Caco-2 (cell line): ENCODE measurements at places on chromosomes 5 and 9.
A peak's percentile ranks its signal among the peaks of the same experiment; 100 is the strongest.

DNA sequence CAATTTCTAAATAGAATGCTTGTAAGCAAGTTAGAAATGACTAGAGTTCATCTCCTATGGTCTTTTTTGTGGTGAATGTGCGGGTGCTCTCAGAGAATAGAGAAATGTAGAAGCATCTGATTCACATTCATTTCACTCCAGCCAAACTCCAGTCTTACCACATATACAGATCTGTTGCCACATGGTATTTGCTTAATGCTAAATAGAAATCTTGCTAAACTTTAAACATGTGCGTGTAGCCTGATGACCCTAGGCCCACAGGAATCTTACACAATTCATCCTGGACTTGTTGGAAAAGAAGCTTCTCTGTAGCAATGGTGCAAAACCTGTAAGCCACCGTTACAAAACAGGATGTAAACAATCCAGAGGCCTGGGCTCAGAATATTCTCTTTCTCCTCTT lies 135.2 kb downstream of the PCSK1 start:
- DNase-seq: peak; percentile 24

GRCh38 chr5:1789834-1790471 lies 9.7 kb downstream of the MRPL36 start:
- no peak for DNase-seq

- no peak for DNase-seq
Observed at GRCh38 chr5:93476251-93476742, 104.7 kb downstream of the NR2F1-AS1 start.

DNA sequence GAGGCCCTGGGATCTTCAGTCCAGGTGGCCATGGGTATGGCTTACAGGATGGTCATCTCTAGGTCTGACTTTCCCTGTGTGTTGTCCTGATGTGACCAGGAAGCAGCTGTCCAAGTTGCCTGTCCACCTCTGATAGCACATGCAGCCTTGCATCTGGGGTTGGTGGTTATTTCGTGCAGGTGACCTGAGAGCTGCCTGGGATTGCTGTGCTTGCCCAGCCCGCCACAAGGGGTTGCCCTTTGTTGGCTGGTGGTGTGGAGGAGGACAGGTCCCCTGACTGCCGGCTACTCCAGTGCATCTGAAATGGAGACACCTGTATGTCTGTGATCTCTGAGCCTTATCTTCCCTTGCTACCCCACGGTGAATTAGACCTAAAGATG lies 212.6 kb downstream of the ARHGAP26 start:
- DNase-seq: peak; percentile 44

DNA sequence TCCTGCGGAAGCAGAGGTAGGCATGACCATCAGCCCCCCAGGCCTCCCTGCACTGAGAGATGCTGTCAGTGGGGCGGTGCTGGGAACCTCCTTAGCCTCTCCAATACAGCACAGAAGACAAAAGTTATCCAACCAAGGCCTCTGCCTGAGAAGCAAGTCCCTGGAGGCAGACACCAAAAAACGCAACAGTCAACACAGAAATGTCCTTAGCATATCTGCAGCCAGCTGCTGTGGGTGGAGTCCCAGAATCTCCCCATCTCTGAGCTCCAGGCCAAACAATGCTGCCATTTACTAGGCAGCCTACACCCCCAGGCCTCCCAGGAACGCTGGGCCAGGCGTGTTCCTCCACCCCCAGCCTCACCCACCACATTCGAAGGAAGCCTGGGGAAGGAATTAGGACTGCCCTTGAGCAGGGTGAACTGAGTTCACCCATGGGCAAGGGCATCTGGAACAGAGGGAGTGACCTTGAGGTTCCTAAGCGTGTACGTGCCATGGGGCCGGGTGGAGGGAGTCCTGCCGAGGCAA lies 43.7 kb downstream of the STK10 start:
- DNase-seq: peak; percentile 47

GRCh38 chr9:3434594-3434993 lies 91.2 kb downstream of the RFX3 start:
- no peak for DNase-seq

GRCh38 chr9:92725266-92725545 lies 39.4 kb downstream of the BICD2 start:
- DNase-seq: no peak

DNA sequence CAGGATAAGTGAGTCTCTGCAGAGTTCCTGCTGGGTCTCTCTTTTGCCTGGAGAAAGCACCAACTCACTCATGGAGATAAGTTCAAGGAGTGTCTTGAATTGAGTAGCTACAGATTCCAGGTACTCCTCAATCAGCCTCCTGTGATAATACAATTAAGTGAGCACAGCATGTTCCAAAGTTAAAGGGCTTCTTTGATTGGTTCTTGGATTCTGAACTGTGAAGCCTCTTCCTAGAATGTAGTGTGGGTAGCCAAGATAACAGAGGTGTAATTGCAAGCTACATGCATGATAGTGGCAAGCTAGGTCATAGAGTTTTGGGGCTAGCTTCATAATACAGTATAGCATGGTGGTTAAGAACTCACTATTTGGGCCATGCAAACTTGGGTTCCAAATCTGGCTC lies 23.2 kb upstream of the CARNMT1 start:
- no peak for DNase-seq

GRCh38 chr9:6409811-6410210 lies 3.2 kb upstream of the UHRF2 start:
- no peak for DNase-seq

GRCh38 chr9:4097515-4097914 lies 202.4 kb downstream of the GLIS3 start:
- no peak for DNase-seq

DNA sequence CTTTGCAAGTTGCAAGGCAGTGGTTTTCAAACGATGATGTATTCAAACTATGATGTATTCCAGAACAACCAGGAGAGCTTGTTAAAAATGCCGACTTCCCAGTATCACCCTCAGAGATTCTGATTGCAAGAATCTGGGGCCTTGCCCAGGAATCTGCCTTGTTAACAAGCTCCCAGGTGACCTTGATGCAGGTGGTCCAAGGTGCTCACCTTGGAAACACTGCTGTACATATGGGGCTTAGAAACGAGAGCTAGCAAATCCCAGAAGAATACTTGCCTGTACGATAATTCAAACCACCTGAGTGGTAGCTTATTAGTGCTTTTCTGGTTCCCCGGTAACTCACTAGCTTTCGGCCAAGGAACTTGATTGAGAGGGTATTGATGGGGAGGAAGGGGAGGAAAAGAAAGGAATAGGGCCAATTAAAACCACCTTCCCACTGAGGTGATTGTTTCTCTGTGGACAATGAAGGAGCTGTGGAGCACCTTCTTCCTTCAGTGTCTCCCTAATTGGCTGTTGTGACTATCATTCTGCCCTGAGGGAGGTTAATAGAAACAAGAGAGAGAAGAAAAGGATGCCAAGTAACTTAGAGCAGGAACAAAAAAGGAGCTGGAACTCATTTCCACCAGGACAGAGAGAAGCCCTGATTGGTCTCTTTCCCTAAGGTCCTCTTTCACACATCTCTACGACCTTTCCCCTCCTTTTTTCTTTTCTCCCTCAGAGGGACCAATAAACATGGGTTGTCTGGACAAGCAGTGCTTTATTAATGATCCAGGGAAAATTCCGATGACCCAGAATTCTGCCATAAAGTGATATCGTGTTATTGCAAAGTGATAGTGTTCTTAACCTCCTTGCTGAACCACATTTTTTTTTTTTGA lies 218.8 kb downstream of the TMEM167A start:
- DNase-seq: no peak

DNA sequence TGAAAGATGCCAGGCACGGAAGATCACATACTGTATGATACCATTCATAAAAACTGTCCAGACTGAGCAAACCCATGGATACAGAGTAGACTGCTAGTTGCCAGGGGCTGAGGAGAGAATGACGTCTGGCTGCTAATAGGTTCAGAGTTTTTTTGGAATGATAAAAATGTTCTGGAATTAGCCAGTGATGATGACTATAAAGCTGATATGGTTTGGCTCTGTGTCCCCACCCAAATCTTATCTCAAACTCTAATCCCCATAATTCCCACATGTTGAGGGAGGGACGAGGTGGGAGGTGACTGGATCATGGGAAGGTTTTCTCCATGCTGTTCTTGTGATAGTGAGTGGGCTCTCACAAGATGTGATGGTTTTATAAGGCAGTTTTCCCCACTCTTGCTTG lies 37.4 kb downstream of the CAMSAP1 start:
- DNase-seq: no peak

DNA sequence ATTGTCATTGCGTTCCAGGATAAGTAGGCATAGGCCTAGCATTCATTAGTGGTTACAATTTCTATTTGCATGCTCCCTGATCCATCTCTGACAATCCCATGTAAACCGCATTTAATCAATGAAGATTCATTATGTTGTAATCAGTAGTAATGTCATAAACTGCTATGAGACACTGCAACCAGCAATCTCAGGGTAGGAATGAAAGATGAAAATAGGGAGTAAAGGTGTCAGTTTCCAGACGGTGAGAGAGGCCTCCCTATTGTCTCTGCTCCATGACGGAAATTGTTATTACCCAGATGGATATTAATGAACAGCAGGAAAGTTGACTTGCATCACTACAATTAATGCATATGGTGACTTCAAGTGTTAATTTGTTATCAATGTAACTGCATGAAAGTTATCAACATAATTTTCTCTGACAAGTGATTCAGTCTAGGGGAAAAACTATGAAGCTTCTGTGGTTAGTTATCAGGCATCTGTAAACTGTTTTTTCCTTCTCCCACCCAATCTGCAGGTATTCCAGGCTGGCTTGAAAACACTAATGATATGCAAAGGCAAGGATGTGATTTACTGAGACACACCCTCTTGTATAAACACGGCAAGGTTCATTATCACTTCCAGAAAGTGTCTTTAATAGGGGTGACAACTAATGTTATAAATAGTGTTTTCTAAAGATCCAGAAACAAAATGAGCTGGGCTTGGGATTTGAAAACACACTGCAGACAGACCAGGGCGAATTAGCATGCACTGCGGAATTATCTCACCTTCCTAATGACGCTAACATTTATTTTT lies 73.5 kb downstream of the ZNF622 start:
- DNase-seq: no peak
